ENCODE measurements at places on chromosomes 4 and X.

DNA sequence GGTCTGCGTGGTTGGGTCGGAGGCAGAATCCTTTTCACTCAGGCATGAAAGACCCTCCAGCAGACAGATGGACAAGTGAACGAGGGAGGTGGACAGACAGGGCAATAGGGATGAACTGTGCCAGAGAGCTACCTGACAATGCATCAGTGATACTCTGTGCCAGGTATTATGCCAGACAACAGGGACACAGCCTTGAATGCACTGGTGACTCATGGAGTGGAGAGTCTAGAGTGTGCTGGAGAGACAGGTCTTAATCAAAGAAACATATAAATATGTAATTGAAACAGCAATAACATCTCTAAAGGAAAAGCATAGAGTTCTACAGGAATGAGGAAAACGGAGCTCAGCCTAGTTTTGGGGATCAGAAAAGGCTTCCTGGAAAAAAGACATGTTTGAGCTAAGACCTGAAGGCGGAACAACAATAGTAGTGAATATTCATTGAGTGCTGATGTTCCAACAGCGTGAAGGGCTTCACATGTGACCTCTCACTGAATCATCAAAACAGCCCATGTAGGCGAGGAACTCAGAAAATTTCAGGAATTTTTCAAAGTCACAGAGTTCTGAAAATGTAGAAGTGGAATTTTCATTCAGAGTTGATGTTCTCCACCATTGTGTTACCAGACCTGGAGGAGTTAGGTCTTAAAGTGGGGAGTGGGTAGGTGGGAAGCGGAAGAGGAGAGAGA lies 20.0 kb upstream of the FGFBP2 start:
- no peak for DNase-seq

DNA sequence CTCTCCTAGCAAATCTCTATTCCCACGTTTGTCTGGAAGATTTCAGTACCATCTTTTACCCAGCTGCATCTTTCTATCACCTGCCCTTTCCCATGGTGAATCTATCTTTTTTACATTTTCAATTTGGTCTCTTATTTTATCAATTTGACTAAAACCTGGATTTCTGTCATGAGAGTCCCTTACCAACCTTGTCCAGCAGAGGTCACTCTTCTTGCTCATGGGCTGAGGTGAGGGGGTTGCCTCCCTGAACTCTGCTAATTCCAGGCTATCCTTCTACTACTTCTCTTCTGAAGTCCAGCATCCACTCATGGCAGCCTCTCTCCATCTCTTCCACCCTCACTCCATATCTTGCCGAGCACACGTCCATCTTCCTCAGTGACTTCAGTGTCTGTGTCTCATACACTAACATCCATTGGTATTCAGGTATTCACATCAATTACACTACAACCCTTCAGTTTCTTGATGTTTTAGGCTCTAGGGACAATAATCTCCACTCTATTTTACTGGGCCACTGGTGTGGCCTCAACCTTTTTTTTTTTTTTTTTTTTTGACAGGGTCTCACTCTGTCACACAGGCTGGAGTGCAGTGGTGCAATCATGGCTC lies 17.8 kb upstream of the ZNF827 start:
- DNase-seq = no peak

DNA sequence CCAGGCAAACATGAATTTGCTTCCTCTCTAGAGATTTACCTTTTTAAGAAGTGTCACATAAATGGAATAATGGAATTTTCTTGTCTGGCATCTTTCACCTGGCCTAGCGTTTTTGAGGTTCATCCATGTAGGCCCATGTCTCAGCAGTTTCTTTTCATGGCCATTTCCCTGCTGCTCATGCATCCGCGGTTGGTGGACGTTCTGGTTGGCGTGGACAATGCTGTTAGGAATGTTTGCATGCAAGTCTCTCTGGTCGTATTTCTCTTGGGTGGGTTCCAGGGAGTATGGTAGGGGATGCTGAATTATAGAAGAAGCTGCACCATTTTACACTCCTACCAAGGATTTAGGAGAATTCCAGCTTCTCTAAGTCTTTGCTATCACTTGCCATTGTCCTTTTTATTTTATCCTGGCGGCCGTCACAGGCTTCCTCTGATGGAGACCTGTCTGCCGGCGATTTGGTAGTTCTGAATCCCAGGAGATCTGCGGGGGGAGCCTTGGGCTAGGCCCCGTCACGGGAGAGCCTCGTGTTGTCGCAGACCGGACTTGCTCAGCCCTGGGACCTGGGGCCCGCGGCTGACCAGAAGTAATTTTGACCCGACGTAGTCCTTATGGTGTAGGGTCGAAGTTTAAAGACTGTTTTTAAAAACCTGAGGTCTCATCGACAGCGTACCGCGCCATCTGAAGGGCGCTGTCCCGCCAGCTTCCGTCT lies 56.9 kb upstream of the TADA2B start:
- peak; percentile 34 for DNase-seq

DNA sequence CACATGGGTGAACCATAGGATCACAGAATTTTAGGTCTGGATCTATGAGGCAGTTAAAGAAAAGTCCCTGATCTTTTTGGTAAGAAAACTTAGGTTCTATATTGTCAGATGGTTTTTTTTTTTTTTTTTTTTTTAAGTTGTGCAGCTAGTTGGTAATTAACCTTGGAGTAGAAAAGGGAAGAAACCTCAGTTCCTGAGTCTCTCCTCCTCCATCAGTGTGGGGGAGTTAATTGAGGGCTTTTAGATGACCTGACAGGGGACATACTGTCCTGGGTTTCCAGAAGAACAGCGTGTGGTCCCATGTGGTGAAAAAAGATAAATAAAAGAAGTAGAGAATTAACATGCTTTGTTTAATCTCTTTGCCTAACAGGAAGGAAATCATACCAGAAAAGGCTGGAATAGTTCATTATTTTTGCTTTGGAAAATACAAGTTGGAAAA lies 123.7 kb downstream of the ARHGAP10 start:
- no peak for DNase-seq

GRCh38 chrX:140764401-140764919 lies 54.9 kb downstream of the LINC00632 start:
- DNase-seq = peak; percentile 33

- no peak for DNase-seq
Observed at GRCh38 chrX:109040057-109040456, 303.7 kb upstream of the IRS4 start.

Data from fibroblast of skin of left biceps (primary cell).